CD4-positive, alpha-beta memory T cell (primary cell): ENCODE measurements at places on chromosomes 16 and 17.
A peak's percentile ranks its signal among the peaks of the same experiment; 100 is the strongest.

- DNase-seq, result peak; percentile 51
These were observed 26.7 kb downstream of the PLD6 start for GRCh38 chr17:17179371-17179827.

DNA sequence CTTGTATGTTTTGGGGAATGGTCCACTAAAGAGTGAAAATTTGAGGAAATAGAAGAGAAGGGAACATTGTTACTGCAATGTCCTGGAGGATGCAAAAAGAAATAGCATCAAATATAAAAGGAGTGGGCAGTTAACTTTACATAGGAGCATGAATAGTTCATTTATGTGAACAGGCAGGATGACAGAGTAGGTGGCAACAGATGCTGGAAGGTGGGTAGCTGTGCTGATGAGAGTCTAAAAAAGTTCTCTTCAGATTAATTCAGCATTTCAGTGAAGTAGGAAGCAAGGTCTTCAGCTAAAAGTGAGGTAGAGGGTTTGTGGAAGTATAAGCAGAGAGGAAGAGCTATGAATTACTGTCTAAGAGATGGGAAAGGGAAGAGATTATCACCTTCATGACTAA lies 276.5 kb downstream of the KIF2B start:
- no peak for DNase-seq

DNA sequence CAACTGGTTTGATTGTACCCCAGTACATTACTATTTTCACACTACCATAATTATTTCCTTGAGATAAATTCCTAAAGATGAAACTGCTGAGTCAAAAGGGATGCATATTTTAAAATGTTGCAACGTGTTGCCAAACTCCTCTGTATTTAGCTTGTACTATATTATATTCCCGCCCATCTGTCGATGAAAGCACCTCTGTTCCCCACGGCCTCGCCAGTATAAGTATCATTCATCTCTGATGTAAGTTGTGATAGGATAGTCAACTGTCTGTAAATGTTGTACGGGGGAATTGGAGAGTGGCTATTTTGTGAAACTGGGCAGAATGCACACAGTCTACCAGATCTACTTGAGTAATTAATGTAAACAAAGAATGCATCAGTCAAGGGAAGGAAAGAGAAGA lies 47.7 kb upstream of the TNRC6A start:
- DNase-seq, result no peak

DNA sequence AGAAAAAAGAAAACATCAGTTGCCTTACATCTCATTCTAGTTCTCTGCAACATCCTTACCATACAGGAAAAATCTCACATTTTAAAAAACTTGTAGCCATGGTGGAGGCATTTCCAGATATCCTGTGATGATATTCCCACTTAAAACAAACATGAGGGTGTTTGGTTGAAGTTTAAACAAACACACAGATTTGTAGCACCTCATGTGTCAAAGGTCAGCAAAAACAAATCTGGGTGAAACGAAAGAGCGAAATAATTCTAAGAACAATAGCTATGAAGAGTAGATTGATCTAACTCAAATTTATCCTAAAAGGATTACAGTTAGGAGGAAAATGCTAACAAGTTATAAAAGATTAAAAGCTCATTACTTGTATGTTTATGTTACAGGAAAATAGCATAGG lies 83.1 kb upstream of the IRX5 start:
- DNase-seq, result no peak

- peak; percentile 56 for DNase-seq
These were observed 3.9 kb upstream of the CCDC57 start for GRCh38 chr17:82216301-82217119.

DNA sequence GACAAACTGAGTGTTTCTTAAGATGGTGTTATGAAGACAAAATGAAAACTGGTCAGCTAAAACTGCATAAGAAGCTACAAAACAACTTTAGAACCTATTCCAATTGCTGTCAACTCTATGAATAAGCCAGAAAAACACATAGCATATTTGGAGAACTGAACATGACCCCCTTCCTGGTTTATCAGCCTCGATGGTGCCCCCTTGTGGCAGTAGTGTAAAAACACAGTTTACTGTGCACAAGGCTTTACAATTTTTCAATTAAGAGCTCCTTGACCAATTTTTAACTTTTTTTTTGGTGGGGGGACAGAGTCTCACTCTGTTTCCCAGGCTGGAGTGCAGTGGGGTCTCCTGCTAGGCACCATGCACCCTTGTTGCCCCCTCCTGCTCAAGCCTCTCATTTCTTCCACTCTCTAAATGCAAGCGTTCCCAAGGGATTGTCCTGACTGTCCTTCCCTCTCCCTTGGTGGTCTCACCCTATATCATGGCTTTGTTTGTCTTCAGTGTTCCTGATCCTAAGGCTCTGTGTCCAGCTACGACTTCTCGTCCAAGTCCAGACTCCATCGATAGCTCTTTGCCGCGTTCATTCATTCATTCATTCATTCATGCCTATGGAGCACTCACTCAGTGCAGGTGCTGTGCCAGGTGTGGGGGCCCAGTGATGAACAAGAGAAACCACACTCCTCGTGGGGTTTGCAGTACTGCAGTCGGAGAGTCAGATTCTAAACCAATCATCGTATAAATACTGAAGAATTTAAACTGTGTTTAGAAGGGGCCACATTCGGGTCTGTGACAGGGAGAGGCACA lies 7.5 kb downstream of the EIF1 start:
- peak; percentile 78 for DNase-seq

DNA sequence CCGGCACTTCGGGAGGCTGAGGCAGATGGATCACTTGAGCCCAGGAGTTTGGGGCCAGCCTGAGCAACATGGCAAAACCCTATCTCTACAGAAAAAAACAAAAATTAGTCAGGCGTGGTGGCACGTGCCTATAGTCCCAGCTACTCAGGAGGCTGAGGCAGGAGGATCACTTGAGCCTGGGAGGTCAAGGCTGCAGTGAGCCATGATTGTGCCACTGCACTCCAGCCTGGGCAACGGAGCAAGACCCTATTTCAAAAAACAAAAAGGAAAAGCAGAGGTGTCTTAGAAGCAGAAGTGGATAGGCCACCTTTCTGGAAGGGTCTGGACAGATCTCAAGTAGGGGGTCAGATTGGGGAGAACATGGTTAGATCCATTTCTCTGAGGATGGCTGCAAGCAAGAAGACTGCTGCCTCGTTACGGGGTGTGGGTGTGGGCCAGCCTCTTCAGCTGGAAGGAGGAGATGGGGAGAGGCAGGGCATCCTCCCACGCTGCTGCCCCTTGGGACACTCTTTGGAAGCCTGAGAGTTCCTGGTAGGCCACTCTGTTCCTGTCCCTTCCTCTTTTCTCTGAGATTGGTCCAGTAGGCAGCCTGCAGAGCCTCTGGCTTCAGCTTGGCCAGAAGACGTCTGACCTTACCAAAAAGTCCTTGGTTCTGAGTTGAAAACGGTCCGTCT lies 208.0 kb downstream of the MSI2 start:
- no peak for DNase-seq

GRCh38 chr16:27405546-27406451 lies 3.8 kb downstream of the IL21R start:
- no peak for DNase-seq

GRCh38 chr16:72612256-72612655 lies 435.7 kb downstream of the ZFHX3 start:
- no peak for DNase-seq

DNA sequence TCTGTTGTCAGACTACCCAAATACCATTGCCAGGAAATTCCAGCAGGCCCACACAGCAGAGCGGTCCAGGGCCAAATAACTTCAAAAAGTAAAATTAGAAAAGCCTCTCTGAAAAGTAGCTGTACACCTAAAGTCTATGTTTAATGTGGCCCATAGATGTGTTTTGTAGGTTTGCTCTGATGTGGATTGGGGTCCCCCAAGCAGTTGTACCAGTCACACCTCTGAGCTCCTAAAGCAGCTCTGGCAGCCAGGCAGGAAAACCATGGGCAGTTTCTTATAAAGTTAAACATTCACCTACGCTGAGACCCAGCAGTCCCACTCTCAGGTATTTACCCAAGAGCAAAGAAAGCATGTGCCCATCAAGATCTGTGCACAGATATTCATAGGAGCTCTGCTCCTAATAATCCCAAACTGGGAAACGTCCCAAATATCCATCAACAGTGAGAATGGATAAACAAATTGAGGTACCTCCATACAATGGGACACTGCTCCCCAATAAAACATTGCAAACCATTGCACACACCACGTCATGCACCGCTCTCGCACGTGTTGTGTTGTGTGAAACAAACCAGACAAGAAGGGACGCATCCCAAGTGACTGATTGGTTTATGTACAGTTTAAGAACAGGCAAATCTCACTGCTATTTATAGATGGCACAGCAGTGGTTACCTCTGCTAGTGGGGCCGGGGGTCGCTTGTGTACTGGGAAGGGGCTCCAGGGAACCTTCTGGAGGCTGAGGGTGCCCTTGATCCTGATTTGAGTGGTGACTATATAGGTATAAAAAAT lies 15.8 kb upstream of the PRM1 start:
- DNase-seq, result no peak

DNA sequence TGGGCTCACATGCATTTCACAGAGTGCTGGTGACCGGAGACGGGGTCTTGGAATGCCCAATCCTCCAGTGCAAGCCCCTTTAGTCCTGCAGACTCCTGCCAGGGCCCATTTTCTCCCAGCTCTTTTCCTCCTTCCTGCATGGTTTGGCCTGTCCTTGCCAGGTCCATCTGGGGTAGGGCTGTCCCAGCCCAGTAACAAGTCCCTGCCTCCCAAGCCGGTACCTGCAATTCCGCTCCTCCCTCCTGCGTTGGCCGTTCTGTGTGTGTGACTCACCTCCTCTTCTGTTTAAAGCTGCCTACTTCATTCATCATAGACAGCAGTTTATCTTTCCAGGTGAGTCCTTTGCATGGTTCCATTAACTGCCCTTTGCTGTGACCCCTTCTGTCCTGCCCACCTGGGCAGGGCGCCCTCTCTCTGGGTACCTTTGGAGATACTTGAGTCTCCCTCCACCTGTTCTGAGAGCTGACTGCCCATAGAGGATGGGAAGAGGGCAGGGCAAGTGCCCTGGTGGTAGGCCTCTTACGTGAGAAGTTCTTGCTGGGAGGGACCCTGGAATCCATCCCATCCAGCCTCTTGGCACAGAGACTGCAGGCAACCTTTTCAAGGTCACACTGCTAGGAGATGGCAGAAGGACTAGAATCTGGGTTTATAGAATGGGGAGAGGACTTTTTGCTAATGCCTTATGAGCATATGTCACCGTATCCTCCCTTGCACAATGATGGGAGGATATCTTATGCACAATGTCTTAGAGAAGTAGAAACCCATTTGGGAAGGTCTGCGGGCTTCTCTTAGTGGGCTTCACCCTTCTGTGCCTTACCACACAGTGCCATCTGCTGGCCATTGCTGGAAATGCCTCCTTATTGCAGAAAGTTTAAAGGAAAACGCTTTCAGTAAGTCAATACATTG lies 29.7 kb upstream of the LGALS9 start:
- peak; percentile 75 for DNase-seq

DNA sequence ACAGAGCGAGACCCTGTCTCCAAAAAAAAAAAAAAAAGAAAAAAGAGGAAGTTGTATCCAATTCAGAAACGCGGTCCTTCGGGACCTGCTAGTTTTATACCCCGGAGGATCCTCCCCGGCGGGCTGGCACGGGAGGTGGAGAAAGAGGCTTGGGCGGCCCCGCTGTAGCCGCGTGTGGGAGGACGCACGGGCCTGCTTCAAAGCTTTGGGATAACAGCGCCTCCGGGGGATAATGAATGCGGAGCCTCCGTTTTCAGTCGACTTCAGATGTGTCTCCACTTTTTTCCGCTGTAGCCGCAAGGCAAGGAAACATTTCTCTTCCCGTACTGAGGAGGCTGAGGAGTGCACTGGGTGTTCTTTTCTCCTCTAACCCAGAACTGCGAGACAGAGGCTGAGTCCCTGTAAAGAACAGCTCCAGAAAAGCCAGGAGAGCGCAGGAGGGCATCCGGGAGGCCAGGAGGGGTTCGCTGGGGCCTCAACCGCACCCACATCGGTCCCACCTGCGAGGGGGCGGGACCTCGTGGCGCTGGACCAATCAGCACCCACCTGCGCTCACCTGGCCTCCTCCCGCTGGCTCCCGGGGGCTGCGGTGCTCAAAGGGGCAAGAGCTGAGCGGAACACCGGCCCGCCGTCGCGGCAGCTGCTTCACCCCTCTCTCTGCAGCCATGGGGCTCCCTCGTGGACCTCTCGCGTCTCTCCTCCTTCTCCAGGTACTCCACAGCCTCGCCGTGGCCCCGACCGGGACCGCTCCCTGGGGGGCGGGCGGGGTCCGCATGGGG lies at the start of gene CDH3:
Gene CDH3 (plus strand): TSS at position 596 of the 779 bp plus-strand sequence. CDS start 70 bp downstream, at position 666.
- no peak for DNase-seq

GRCh38 chr17:10013365-10014112 lies 108.5 kb upstream of the RCVRN start:
- DNase-seq, result no peak

- no peak for DNase-seq
These were observed 5.8 kb upstream of the SOCS3 start for GRCh38 chr17:78365561-78366108.

DNA sequence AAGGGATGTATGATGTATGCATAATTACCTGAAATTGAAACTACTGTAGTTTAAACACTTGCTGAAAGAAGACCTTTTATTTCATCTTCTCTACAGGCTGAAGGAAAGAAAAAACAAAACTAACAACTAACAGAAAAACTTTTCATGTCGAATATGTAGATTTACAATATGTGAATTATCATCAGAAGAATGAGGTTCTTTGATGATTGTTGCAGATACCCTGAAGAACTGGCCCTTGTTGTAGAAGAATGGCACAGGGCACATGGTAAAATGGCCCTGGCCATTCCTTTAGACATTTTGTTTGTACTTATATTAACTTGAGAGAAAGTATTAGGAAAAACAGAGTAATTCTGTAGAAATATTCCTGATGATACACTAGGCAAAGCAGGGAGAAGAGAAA lies 443.8 kb downstream of the MAF start:
- no peak for DNase-seq

GRCh38 chr17:6098050-6098822 lies 28.1 kb downstream of the WSCD1 start:
- DNase-seq, result no peak

- no peak for DNase-seq
These were observed 127.1 kb upstream of the HS3ST3A1 start for GRCh38 chr17:13728781-13729180.

DNA sequence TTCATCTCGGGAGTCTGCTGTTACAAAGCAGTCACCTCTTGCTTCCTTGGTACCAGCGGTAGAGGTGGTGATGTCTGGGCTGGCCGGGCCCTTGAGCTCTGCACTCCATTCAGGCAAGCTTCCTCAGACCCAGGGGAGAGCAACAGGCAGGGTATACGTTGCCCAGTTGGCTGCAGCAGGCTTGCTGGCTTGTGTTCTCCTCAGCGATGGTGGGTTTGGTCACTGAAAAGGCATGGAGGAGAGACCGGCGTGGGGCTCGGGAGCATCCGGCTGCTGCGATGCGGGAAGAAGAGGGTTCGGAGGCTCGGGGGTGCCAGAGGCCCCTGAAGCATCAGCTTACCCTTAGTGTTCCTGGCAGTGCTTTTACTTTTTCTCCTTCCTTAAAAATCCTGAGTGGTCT lies 25.8 kb downstream of the SAP30BP start:
- no peak for DNase-seq
